ENCODE measurements at places on chromosomes 12 and 14.

DNA sequence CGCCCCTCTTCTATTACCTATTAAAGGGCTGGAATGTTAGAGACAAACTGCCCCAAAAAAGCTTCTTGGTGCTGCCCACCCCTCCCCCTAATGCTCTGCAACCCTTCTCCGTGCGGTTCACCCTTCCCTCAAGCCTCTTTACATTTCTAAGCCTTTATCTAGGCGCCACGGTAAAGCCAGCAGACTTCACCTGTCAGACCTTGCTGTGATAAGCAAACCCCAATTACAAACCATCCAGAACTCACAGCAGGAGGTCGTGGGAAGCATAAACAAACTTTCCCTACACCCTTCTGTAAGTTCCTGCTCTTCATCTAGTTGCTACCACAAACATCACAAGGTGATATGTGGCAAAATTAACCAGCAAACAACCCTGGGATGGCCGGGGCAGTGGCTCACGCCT lies 56.8 kb downstream of the MOK start:
- no peak for DNase-seq

DNA sequence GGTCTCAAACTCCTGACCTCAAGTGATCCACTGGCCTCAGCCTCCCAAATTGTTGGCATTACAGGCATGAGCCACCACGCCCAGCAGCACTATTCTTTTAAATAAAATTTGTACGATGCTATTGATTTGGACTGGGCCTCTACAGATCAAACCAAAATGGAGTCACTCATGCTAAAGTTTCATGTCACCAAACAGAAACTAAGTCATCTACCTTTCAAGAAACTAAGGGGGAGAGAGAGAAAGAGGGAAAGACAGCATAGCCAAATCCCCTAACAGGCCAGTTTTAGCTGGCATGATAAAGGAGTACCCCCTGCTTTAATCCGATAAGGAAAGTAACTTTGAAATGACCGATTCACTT lies 23.1 kb upstream of the STK38L start:
- no peak for DNase-seq

GRCh38 chr14:89325299-89325883 lies 91.6 kb downstream of the FOXN3 start:
- DNase-seq, result no peak

DNA sequence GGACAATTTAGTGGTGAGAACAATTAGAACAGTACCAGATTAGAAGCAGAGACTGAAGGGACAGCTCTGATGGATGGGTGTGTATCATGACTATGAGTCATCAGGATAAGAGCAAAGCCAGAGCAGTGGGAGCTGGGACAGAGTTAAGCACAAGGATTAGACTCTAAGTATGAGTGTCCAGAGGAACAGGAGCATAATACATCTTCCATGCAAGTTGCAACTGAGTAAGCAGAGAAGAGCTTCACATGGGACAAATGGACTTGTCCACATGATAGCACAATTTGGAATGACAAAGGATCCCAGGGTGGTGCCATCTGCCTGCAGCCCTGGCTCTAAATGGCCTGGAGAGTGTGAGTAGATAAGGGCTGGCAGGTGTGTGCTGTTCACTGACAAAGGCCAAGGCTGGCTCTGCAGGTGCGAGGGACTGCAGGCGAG lies 226.4 kb upstream of the CAND1 start:
- no peak for DNase-seq

DNA sequence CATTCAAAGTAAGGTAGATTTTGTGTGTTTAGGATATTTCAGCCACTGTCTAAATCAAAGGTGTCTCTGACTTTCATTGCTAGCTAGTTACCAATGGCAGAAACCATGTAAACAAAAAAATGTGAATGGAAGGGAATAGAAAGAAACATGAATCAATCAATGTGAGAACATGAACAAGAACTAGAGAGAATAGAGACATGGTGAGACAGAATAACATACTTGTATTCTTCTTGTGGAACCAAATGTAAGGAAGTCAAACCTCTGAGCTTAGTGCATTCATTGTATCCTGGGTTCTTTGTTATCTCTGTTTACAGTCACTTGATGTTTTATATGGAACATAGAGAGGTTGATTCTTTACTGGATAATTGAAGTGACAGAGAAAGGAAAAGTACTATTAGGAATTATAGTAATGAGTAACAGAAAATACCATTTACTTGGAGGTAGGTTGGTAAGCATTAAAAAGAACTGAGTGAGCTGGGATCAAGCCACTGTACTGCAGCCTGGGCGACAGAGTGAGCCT lies 2.6 kb upstream of the WNK1 start:
- DNase-seq, result no peak

DNA sequence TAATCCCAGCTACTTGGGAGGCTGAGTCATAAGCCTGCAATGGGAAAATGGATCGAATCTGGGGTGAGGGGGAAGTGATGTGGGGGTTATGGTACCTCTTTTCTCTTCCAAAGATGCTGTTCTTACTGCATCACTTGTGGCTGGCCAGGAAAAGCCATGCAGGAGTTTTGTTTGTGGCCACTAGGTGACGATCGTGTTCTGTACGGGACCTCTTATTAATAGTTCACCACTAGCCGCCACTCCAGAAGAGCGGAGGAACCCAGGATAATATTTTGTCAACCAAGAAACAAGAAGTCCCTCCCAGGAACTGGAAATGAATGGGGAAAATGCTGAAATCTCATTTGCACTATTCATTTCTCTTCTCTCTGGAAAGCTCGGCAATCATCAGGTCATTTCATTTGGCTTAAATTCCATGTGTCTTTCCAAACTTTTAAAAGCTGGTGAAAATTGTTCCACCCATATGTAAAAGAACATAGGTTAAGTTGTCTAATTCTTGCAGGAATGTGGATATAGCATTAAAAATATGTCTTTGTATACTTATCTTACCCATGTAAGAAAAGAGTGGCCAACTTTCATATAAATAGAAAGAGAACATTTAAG lies 8.9 kb downstream of the GPR65 start:
- DNase-seq, result no peak

GRCh38 chr14:63524537-63525155 lies 18.5 kb downstream of the PPP2R5E start:
- no peak for DNase-seq

DNA sequence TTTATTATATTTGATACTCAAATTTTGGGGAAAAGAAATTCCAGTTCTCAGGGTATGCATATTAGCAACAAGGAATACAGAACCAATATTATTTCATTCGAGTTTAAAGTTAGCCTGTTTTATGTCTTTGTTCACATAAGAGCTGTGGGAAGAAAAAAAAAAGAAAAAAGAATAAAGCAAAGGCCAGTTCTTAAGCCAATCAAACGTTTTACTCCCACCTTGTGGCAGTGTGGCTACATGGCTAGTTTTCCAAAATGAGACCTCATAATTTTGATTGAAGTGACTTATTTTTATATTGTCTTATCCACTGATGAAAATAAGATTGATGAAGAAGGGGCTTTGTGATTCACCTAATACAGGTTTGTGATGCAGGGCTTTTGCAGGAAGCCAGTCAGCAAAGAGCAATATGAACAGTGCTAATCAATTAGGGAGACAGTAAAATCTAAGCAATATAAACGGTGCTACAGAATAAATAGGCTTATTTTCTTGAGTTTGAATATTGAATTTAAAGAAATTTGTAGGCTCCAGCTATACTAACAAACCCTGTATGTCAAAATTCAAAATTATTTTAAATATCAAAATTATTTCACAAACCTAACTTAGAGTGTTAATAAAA lies 624.1 kb upstream of the FOXG1 start:
- DNase-seq, result no peak

- no peak for DNase-seq
Observed at GRCh38 chr14:103735022-103735421, 19.4 kb downstream of the ZFYVE21 start.

- no peak for DNase-seq
Observed at GRCh38 chr12:24534622-24535021, 414.3 kb downstream of the BCAT1 start.

GRCh38 chr14:76516884-76517283 lies 140.9 kb downstream of the ESRRB start:
- DNase-seq, result no peak

DNA sequence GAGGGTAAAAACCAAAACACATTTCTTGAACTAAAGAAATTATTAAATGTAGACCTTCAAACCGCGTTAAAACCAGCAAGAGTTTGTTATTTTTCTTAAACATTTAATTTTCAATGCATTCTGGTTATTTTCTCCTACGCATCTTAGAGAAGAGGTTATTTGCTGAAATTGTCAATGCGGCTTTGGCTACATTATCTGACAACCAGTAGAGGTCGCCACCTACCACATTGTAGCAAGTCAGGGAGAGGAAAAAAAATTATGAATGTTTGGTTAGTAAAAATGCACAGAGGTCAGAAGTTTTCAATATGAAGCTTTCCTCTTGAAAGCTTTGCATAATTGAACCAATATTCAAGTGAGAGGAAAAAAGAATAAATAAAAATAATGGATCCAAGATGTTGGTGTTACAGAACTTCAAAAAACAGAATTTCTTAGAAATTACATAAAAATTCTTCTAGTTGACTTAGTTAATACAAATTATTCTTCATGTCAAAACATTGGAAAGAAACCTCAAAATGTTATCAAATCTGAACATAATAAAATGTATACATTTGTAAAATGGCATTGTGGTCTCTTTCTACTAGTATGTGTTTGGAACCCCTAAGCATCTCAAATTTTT lies 159.4 kb upstream of the TMTC2 start:
- no peak for DNase-seq

GRCh38 chr14:52032204-52032801 lies 36.6 kb downstream of the NID2 start:
- no peak for DNase-seq

GRCh38 chr12:124130691-124131591 lies 157.9 kb downstream of the ZNF664 start:
- DNase-seq, result no peak

- no peak for DNase-seq
Observed at GRCh38 chr14:51453869-51454268, 197.8 kb upstream of the FRMD6 start.

GRCh38 chr14:41749429-41749828 lies 142.8 kb downstream of the LRFN5 start:
- no peak for DNase-seq

DNA sequence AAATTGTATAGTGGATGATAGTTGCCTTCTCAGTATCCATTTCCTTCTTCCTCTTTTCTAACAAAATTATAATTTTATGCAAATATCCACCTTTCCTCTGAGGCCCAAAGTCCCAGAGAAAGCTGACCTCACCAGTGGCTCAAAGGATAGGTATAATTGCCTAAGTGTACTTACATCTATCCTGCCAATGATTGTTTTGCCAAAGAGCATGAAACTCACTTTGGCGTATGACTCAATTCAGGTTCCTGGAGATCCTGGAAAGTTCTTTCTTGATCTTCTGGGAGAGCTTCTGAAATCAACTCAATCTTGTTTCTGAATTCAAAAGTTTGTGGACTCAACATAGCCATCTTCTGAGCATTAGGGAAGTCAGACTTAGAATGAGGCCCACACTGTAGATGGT lies 10.5 kb upstream of the RBM25 start:
- no peak for DNase-seq

DNA sequence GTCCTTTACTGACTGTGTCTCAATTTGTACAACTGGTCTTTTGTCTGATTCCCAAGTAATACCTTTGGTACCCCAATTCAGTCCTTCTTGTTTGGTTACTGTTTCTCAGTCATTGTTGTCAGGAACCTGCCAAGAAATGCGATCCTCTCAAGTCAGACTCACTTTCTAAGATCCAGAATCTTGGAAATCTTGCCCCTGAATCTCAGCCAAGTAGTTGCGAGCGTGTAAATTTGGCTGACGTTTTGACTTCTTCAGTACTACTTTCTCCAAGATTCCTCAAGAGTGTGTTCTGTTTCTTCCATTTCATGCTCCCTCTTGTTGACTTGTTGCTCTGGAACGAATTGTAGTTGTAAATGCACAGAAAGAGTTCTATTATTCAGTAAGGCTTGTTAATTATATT lies 114.0 kb downstream of the MSRB3 start:
- DNase-seq, result no peak

DNA sequence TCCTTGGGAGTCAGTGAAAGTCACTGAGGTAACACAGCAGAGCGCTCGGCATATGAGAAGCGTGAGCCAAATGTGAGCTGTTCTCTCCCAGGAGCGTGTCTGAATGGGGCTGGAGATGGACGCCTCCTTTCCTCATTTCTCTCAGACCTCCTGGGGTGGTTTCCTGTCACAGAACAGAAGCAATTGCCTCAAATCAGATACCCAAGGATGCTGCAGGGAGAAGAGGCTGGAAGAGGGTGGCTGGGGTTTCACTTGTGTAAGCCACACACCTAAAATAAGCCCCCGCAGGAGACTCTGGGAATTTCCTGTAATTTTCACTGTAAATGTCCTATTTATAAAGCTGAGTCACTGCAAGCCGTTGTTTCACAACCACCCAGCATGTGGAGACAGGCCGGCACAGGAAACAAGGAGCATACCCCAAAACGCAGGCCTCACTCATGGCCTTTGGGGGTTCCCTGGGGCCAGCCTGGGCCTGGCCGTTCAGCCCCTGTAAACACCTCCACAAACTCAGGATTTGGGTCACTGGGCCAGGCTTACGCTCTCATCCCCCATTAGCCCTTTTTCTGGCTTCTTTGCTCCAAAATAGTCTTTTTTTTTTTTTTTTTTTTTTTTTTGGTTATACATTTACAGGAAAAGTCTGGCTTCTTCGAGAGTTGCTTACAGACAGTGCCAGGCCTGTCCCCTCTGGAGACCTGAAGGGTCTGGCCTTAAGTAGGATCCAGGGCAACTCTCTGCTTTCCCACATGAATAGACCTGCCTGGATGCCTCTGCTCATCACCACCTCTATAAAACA lies 55.3 kb downstream of the VCPKMT start:
- no peak for DNase-seq

DNA sequence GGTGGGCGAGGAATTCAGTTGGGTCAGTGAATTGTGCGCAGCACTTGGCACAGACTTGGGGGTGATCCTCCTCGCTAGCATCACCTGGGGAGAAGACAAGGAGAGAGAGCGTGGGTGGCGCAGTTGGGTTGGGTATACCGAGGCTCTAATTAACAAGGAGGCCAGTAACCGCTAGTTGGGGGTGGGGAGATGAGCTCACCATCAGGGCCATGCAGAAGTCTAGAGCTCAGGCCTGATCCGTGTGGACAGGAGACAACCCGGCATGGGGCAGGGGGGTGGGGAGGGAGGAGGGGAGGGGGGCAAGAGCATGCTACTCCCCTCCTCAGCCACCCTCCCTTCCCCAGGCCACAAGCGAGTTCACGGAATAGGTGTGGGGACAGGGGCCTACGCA lies 580 bp downstream of the SALL2 start:
- no peak for DNase-seq

GRCh38 chr12:89883630-89884389 lies 175.2 kb upstream of the ATP2B1 start:
- no peak for DNase-seq

DNA sequence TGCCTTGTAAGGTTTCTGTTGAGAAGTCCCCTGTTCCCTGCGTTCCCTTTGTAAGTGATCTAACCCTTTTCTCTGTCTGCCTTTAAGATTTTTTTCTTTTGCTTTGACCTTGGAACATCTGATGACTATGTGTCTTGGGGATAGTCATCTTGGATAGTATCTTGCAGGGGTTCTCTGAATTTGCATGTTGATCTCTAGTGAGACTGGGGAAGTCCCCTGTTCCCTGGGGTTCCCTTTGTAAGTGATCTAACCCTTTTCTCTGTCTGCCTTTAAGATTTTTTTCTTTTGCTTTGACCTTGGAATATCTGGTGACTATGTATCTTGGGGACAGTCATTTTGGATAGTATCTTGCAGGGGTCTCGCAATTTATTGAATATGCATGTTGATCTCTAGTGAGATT lies 38.2 kb upstream of the TMX1 start:
- DNase-seq, result no peak

- no peak for DNase-seq
Observed at GRCh38 chr14:69574954-69575295, 254 bp upstream of the CCDC177 start.

- DNase-seq, result no peak
Observed at GRCh38 chr14:83883732-83884131, 1646.2 kb upstream of the FLRT2 start.

GRCh38 chr12:48980389-48980952 lies 2.3 kb downstream of the WNT1 start:
- DNase-seq, result no peak
